Stimulated activated CD4-positive, alpha-beta T cell treated with anti-CD3 and anti-CD28 coated beads, Interleukin-1b, Interleukin-23, amount 100 ng/mL, for 1 hour (primary cell): ENCODE measurements at places on chromosomes 13 and 19.

DNA sequence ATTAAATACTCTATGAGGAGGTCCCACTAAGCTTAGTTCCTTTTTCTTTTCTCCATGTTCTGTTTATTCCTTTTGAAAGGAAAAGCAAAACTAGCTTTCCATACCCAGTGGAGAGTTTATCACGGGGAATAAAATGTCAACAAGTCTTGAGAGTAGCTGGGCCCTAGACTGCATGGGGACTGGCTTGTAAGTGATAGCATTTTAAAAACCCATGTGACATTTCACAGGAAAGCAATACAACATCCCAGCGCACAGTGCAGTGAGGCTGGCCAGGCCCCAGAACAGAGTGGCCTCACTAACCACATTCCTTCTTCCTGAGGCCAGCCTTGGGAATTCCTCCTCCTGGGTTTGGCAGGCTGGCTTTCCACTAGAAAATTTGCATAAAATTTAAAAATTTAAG is 149.8 kb downstream of the DLEU7 start:
- no peak for DNase-seq

- no peak for DNase-seq
These were observed 3.2 kb upstream of the ABCC4 start for GRCh38 chr13:95304453-95304852.

DNA sequence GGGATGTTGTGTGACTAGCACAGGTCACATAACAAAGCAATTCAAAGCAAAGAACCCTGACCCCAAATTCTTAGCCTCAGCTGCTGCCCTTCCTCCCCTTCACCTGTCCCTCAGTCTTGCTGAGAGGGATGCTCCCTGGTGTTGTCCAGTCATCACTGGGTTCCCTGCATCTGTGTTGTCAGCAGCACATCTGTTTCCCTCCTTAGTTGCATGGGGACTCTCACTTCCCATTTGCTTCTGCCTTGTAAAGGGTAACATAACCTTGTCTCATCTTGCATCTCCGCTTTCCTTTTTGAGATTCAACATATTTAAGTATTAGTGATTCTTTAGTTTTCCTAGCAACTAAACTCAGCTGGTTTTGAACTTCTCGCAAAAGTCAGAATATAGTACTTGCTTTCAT is 54.0 kb downstream of the SPATA13 start:
- no peak for DNase-seq

DNA sequence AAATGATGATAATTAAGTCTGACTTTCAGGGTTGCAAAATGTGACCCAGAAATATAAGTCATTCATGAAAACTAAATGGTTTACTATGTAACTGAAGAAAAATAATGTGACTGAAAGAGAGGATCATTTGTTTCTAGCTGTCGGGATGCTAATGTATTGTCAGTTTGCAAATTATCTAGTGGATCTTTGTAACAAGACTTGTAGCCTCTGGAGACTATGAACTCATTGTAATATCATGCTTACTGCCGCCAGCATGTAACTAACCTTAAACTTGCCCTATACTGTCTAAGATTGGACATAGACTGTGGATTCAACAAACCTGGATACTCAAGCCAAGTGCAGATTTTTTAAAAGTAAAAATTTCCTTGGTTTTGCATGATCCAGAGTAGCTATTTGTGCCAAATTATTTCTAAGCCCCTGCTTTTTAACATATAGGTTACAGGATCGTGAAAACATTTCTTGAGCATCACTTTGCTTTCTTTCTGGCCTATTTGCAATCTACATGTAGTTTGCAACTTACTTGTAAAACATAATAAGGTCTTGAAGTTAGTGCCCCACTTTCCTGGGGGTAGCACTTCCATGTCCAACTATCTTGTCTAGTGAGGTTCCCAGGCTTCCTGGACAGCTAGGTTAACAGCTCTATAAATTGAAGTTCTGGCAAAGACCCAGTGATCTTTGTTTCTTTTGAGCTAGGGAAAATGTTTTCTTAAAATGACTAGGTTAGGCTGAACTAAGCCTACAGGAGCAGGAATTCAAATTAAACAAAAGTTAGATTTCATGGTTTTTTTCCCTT is 3.3 kb upstream of the POSTN start:
- DNase-seq: no peak
